ENCODE measurements at places on chromosomes 16 and 17.

GRCh38 chr17:74433421-74434121, 1.7 kb downstream of the GPRC5C start:
- DNase-seq: peak; percentile 63

DNA sequence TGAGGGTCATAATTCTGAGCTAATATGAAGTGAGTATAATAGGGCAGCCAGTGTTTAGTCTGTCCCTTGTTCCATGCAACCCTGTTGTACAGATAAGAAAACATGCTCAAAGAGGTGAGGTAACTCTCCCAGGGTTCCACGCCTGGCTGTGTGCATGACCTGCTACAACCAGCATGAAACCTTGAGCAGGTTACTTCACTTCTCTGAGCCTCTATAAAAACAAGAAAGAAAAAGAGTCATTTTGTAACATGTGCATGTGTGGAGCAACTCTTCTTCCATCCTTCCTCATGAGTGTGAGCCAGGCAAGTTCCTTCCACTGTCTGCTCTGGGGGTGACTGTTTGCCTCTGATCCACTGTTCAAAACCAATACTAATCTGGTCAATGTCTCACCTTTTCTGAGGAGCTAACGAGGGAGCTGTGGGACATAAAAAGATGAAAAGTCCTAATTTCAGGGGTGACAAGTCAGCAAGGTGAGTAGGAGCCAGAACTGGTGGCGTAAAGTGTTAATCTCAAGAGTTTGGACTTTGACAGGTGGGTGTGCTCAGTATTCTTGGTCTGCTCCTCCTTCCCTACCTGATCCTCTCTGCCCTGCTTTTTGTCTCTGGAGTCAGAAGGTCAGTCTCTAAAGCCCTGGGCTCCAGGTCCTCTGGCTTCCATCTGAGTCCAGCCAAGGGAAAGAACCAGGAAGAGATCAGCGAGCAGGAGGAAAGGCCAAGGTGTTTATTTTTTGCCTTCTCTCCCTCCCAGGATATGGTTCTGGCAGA, 21.5 kb downstream of the GFOD2 start:
- DNase-seq: no peak

DNA sequence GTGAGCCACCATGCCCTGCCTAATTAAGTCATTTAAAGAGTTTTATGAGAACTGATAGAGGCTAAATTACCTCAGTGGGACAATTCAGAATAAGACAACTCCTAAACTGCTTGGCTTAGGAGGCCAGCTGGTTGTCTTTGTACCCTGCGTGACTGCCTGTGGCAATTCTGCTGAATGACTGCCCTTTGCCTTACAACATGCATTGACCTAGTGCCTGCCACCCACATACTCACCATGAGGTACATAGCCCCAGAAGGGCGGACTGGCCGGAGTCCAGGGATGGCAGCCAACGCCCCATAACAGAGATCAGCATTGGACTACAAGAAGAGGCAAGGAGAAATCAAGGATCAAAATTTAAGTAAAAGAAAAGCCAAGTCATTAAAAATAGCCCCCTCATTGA, 7.3 kb downstream of the TAT start:
- DNase-seq: no peak

DNA sequence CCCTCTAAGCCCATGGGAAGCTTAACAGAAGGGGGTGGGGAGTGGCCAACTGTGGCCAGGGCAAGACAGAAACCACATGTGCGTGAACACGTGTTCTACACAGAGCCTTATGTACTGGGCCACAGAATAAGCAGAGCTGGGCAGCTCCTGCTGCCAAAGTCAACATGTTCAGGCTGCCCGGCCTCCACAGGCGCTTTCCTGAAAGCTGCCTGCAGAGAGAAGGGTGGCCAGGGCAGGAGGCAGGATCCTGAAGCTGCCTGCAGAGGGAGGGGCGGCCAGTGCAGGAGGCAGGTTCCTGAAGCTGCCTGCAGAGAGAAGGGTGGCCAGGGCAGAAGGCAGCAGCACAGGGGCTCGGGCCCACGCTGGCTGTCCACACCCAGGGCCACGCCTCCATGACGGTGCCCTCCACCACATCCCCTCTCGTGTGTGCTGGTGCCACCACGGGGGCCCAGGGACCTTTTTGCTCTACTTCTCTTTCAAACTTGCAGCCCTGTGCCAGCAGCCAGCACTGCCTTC, 79.5 kb downstream of the ANKRD11 start:
- DNase-seq: no peak

- no peak for DNase-seq
These were observed 104.5 kb upstream of the SEC14L1 start for GRCh38 chr17:77036136-77036840.

DNA sequence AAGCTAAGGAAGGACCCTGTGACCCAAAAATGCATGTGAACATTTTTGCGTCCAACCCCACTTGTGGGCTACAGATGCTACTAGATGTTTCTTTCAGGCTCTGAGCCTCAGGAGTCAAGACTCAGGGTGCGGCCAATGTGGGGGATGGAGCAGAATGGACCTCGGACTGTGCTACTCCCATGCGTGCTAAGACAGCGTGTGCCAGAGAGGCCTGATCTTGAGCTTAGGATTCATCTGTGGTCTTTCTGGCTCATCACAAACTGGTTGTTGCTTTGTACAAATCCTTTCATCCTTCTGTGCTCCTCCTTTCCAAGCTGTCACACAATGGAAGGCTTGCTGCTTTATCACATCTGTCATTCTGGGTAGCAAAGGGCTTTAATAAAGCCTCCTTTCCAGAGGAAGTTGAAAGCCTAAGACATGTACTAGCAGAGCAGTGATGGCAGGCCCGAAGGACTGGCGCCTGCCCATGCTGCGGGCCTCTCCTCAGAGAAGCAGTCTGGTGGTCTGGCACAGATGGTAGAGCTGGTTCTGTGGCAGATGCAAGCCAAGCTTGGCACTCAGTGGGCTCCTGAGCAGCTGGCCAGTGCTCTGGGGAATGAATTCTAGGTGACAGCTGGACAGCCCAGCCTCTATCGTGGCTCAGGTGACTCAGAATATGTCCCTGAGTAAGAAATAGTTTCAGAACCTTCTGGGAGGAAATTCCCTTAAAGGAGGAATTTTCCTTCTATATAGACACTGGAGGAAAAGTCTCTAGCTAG, 27.8 kb downstream of the COG4 start:
- no peak for DNase-seq

Measured in ecto neural progenitor cell (in vitro differentiated cells).